Effector CD4-positive, alpha-beta T cell (primary cell): ENCODE measurements at places on chromosomes 16 and 17.
A peak's percentile ranks its signal among the peaks of the same experiment; 100 is the strongest.

GRCh38 chr17:31853911-31854470 lies 5.1 kb downstream of the COPRS start:
- DNase-seq: no peak

- no peak for DNase-seq
These were observed 19.1 kb upstream of the ARL2BP start for GRCh38 chr16:57225978-57226377.

DNA sequence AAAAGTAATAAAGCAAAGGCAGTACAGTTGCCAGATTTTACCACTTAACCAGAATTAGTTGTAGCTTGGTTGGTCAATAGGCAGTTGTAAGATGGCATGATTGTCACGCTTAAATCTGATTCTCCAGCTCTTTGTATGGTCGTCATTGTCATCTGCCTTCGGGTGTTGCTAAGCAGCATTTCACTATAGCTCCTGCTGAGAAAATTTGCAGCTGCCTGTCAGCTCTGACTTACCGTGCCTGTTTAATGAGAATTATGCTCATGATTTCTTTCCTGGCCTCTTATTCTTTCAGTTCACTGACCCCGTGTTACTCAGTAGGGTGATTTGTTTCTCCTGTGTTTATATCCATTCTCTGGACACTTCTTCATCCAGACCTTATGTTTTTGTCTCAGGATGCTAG lies 66.7 kb downstream of the TANGO6 start:
- DNase-seq: no peak

- no peak for DNase-seq
These were observed 18.8 kb downstream of the PCTP start for GRCh38 chr17:55769625-55770000.

GRCh38 chr17:35079547-35080423 lies 16.3 kb upstream of the RFFL start:
- no peak for DNase-seq

DNA sequence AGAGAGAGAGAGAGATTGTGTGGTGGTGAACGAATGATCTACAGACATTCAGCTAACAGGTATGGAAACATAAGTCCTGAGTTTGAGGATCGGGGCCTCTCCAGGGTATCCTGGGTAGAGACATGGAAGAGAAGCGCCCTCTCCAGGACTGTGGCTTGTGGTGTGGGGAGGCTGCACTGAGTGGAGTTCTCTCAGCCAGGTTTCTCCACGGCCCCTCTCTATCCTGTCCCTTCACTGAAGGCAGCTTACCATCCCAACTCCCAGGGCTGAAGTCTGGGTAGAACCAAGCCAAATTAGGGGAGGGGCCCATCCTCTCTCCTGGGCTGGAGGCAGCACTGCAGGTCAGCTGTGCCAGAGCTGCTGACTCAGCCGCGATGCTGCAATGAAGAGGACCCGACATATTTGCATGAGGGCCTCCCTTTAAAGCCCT lies 6.2 kb downstream of the C1QL1 start:
- no peak for DNase-seq

DNA sequence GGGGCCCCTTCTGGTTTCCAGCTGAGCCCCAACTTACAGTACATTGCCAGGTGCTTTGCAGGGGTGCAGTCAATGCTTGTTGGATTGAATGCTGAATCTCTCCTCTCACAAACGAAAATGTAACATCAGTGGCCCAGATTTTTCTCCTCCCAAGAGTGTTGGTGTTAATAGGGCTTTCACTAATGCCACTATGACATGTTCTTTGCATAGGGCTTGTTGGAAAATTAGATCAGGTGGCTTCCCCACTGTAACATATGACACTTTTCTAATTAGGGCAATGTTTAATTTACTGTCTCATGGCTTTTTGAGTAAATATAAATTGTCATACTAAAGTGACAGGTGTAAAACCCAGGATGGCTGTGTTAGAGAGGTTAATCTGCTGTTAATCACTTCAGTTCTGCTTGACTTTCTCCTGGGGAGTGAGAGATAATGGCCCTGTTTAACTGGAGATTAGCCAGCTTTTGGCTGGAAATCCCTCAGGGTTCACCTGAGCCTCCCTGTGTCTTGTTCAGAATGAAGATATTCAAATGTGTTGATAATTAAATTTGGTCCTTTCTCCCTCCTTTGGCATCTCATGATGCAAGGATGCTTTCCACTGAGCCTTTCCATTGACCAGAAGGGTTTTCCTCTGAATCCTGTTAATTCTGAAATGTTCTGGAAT lies 502.3 kb downstream of the RBFOX1 start:
- DNase-seq: no peak

- DNase-seq: no peak
These were observed 2.4 kb upstream of the NACA2 start for GRCh38 chr17:61593426-61593825.

DNA sequence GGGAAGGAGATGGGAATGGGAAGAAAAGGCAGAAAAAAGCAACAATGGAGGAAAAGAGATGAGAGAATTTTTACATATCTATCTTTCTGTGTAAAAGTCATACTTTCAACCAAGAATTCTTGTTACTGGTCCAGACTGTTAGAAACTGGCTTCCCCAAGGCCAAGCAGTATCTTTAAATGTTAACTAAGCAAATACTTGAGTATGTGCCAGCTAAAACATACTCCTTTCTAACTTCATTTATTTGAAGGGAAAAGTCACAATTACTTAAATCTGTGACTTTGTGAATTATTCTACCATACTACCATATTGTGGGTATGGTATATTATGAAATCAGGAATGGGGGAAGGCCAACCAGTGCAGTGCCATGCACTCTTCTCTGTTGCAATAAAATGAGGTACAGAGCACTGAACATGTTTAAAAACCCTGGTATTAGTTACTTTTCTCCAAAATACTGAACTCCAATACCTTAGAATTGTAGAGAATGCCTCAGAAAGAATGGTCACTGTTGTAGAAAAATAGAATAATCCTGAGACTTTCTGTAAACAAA lies 92.3 kb upstream of the C17orf78 start:
- DNase-seq: no peak

DNA sequence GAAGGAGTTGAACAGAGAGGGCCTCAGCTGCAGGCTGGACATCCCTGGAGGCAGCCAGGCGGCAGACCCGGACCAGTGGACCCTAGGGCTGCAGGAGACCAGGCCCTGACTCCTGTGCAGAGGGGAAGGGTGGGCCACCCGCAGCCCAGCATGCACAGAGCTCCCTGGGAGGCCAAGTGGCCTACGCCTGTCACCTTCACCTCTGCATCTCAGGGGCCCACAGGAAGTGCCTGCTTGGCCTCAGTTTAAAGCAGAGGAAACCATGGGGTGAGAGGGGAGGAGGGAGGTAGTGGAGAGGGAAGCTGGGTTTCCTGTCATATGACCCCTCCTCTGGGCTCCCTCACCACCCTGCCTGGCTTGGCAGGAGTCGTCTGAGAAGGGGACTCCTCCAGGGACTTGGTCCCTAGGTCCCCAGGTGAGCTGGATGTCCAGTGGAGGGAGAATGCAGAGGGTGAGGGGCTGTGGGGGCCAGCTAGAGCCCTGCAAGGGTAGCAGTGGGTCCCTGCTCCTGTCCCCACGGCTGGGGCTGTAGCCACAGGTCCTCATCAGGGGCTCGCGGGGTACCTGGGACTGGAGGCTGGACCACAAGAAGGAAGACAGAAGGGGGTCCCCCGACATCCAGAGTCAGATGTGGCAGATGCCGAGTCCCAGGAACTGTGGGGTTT lies at the start of gene TMC8:
Gene TMC8, plus strand, starts transcription at position 335 of the 665 bp plus-strand sequence. CDS start 818 bp downstream, outside the sequence.
- DNase-seq: peak; percentile 70

- DNase-seq: no peak
These were observed 121.5 kb downstream of the KATNIP start for GRCh38 chr16:27671410-27671809.

DNA sequence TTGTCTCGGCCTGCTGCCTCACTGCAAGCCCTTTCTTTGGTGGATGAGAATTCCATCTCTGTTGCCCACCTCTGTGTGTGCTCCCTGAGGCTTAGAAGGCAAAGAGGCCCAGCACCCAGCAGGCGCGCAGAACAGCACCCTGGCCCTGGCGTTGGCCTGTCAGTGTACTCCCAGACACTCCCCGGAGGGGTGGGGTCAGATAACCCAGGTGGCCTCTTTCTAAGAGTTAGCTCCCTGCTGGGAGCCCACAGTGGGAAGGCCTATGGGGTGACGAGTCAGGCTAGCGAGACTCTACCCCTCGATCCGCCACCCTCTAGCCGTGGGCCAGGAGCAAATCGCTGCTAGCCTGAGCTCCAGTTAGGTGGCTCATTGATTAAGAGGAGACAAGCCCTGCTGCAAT lies 38.1 kb downstream of the SRL start:
- no peak for DNase-seq

- no peak for DNase-seq
These were observed 1.4 kb downstream of the GCSH start for GRCh38 chr16:81094771-81095251.

DNA sequence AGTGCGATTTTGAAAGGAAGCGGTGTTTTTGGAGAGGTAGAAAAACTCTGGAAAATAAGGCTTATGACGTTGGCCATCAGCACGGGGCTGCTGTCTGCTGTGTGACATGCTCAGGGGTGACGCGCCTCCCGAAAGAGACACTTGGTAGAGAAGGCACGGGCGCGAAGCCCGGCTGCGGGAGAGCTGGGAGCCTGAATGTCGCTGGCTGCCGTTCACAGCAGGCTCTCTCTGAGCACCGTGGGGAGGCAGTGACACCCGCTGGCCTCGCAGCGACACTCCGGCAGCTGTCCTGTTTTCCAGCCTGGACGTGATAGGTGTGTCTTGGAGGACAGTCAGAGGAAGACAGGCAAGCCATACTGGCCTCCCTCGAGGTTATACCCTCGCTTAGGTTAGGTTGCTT lies 759.1 kb upstream of the RBFOX1 start:
- DNase-seq: no peak

- DNase-seq: no peak
These were observed 77.1 kb upstream of the RBL2 start for GRCh38 chr16:53357208-53357586.

GRCh38 chr17:75482098-75482942 lies 25.9 kb downstream of the TMEM94 start:
- no peak for DNase-seq

DNA sequence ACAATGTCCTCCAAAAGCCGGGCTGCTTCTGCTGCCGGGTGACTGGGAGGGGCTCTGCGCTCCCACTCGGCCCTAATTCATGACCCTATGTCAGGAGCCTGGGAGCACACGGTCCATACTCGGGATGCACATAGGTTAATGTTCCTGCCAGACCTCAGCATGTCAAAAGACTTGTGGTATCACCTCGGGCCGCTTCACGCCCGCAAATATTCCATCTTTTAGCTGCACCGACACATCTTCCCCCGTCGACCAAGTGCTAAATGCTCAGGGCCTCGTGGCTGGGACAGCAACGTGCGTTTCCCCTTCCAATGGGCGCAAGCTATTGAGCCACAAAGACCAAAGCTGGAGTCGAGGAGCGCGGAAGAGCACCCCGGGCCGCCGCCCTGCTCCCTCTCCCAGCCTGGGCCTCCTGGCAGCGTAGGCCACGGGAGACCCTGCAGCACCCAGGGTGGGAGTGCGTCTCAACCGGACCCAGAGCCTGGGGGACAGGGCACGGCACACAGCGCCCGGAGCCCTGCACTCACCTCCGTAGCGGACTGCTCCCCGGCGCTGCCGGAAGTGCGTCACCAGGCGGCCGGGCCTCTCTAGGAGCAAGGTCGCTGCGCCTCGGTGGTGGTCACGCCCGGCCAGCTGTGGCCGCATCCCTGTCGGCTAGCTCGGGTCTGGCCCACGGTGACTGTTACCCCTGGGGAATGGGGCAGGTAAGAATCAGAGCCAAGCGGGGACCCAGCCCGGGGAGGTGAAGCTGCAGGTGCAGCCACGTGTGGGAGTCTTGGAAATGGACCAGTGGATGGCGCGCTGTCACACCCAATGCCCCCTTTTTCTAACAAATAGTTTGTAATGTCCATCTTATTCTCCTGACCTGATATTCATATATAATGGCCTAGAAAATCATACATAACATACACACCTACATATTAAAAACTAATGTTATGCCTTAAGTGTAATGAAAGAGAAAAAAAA lies at the start of gene ZNF23:
Gene ZNF23, minus strand, starts transcription at position 562 of the 963 bp plus-strand sequence. CDS start 5,451 bp downstream, outside the sequence.
- peak; percentile 62 for DNase-seq

DNA sequence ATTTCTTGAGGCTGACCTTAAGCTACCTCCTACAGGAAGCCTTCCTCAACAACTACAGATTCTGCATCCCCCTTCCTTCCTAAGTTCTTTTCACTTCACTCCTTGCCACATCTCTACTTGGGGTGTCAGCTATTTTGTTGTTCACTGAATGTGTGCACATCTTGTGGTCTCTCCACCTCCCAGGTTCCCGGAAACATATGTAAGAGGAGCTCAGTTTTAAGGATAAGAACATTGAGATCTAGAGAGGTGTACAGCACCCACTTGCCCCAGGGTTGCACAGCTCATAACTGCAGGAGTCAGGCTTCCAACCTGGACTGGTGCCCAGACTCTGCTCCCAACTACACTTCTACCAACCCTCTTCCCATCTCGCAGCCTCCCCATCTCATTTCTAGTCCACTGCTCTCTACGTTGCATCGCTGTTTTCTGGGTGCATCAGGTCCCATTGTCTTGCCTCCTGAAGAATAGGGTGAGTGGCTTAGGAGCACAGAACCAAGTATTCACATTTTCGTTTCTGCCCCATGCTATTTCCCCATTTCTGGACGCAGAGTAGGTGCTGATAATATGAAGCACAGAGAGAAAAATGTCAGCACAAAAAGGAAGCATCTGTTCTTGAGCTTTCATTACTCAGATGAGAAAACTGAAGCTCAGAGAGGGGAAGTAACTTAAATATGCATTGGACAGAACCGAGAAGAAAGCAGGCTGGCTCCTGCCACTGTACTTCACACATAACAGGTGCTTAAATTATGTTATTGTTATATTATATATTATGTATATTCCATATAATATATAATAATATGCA lies 292.0 kb upstream of the CCL2 start:
- no peak for DNase-seq

- DNase-seq: no peak
These were observed 77.0 kb downstream of the CACNG1 start for GRCh38 chr17:67121316-67121891.

- DNase-seq: no peak
These were observed 2.2 kb downstream of the MMP28 start for GRCh38 chr17:35793257-35793656.

DNA sequence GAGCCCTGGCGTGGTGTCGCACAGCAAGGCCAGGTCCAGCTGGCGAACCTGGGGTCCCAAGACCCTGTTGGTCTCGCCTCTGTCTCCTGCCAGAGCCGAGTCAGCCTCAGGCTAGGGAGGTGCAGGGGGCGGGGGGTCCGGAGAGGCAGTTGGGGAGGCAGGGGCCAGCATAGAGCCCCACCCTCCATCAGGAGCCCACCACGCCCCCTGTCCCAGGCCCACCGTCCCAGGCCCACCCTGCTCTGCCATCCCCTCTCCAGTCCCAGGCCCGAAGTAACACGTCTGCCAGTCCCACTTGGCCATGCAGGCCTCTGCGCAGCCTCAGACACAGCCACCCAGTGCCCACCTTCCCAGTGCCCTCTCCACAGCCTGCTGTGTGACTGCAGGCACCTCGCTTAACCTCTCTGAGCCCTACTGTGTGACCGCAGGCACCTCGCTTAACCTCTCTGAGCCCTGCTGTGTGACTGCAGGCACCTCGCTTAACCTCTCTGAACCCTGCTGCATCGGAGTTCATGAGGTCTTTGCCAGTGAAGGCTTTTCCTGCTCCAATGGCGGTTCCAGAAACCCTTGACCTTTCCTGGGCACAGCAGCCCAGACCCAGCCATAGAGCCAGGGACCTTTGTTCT lies 29.3 kb downstream of the ZNF469 start:
- no peak for DNase-seq

GRCh38 chr17:40548982-40549685 lies 16.1 kb downstream of the CCR7 start:
- DNase-seq: no peak
